ENCODE measurements at places on chromosomes 4 and X. TPM values are rescaled to one million over a fixed set of nuclear protein-coding genes. Genes with fewer than 3 reads are reported as not detected.
A peak's percentile ranks its signal among the peaks of the same experiment; 100 is the strongest.

The CPE gene
- total RNA-seq: not detected

The C4orf36 gene
- total RNA-seq: not detected

DNA sequence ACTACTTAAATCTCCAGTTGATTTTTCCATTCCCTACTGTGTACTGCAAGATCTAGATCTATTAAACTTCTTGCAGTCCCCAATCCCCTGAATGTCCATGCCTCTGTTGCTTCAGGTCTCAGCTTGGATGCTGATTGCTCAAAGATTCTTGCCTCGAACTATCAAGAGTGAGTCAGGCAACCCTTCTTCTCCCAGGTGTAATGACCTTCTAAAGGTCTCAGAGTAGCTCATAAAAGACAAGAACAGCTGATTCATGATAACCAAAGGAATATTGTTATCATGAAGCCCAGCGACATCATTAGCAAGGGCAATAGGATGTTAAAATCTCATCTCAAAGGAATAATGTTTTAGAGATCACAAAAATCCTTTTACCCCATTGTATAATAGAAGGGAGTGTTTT lies 6.8 kb upstream of the FABP2 start:
- DNase-seq: no peak

- DNase-seq: no peak
These were observed 495.6 kb downstream of the KCNIP4 start for GRCh38 chr4:21452931-21453330.

- DNase-seq: no peak
These were observed 1035.6 kb downstream of the C4orf33 start for GRCh38 chr4:130131536-130131935.

- no peak for DNase-seq
These were observed 39.3 kb downstream of the ELF2 start for GRCh38 chr4:139137763-139138162.

DNA sequence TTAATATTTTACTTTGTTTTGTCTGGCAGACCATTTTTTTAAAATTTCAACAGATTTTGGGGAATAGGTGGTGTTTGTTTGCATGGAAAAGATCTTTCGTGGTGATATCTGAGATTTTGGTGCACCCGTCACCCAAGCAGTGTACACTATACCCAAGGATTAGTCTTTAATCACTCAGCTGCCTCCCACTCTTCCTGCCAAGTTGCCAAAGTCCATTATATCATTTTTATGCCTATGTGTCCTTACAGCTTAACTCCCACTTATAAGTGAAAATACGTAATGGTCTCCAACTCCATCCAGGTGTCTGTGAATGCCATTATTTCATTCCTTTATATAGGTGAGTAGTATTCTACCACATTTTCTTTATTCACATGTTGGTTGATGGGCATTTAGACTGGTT lies 281.7 kb upstream of the GK2 start:
- DNase-seq: no peak

DNA sequence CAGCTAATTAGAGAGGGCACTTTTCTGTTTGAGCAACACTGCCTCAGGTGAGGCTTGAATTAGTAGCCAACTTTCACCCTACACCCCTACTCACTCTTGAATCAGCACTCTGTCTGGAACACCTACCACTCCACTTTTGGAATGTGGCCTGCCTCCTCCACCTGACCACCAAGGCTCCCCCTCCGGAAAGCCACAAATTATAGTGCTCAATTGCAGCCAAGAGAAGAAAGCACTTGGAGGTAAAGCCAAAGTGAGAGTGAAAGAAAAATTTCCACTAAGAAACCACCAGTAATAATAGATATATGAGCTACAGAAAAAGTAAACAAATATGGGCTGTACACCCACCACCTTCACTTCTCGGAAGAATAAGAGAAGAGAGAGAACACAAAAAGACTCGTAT lies 41.1 kb downstream of the PPP3CA start:
- peak; percentile 13 for DNase-seq

DNA sequence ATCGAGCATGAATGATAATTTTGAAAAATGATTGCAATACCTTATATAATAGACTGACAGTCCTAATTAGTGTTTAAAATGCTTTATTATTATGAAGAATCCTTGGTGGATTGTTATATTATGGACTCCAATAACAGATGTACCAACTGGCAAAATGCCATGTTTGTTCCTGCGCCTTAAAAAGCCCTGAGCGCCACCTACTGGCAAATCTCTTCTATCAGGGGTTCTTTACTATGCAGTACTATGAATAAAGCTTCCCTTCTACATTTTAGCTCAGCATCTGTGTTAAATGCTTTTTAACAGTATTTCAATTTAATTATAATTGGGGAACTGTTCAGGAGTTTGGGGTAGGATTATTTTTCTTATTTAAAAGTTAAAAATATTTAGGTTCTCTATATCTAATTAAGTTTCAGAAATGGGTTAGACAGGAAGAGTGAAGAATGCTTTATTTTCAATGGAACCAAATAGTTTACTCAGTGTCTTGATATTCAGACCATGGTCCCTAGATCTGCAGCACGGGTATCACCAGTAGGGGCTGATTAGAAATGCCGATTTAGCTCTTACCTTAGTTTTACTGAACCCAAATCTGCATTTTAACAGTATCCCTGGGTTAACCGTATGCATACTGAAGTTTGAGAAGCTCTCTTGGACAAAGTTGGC lies 20.0 kb downstream of the CFAP97 start:
- peak; percentile 89 for DNase-seq

- no peak for DNase-seq
These were observed 233.2 kb downstream of the PTTG2 start for GRCh38 chr4:38193236-38193863.

- no peak for DNase-seq
These were observed 75.6 kb upstream of the AGA start for GRCh38 chr4:177517862-177518261.

- DNase-seq: no peak
These were observed 88.0 kb upstream of the CBR4 start for GRCh38 chr4:169098054-169098497.

- DNase-seq: no peak
These were observed 54.4 kb downstream of the ADD1 start for GRCh38 chr4:2898001-2898400.

- peak; percentile 81 for DNase-seq
These were observed 28.4 kb downstream of the PDHA1 start for GRCh38 chrX:19372170-19372546.

GRCh38 chr4:47526281-47526680 lies 41.2 kb downstream of the ATP10D start:
- no peak for DNase-seq

GRCh38 chrX:134737061-134737460 lies 78.8 kb upstream of the PLAC1 start:
- no peak for DNase-seq
